ENCODE measurements at places on chromosomes 1 and 21. TPM values are rescaled to one million over a fixed set of nuclear protein-coding genes. Genes with fewer than 3 reads are reported as not detected.

Gene CCDC181
- 6.7 TPM for total RNA-seq

- no peak for DNase-seq
- H3K36me3 ChIP-seq = no peaks in the 10 kb centered on the region
- no peaks in the 10 kb centered on the region for H3K27me3 ChIP-seq
Observed at GRCh38 chr1:242242983-242243382, 244.1 kb upstream of the MAP1LC3C start.

DNA sequence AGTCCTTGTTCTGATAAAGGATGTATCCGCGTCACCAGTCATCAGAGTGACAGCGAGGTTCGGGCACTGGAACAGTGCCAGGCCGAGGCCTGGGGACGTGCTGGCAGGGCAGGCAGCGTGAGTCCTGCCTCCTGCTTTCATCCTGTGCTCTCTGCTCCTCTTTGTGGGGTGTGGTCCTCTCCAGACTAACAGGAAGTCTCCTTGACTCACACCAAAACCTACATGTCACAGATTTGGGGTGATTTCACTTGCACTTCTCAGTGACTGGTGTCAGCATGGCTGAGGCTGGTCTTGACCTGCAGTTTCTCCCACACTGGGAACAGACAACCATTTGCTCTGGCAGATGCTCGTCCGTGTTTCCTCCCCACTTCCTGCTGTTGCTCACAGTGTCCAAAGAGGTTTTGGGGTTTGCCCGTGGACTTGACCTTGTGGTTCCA lies 8.8 kb upstream of the NLRP3 start:
- no peaks in the 10 kb centered on the region for H3K36me3 ChIP-seq
- H3K27me3 ChIP-seq = no peaks in the 10 kb centered on the region
- no peak for DNase-seq
- peaks cover 2% of the 10 kb centered on the region for H3K4me1 ChIP-seq

- H3K27ac ChIP-seq = no peak overlapping the region
- H3K36me3 ChIP-seq = no peaks in the 10 kb centered on the region
- H3K27me3 ChIP-seq = no peaks in the 10 kb centered on the region
- no peaks in the 10 kb centered on the region for H3K4me1 ChIP-seq
- no peak for DNase-seq
- H3K4me3 ChIP-seq = no peak overlapping the region
Observed at GRCh38 chr1:80818211-80818610, 982.5 kb upstream of the ADGRL2 start.

- no peaks in the 10 kb centered on the region for H3K27me3 ChIP-seq
- H3K27ac ChIP-seq = no peak overlapping the region
- DNase-seq = no peak
- H3K4me3 ChIP-seq = no peak overlapping the region
- peaks cover 28% of the 10 kb centered on the region for H3K4me1 ChIP-seq
Observed at GRCh38 chr1:3662080-3662671, 9.9 kb downstream of the TP73 start.

Gene PYHIN1
- total RNA-seq = not detected

Gene PROK1
- not detected for total RNA-seq

- no peaks in the 10 kb centered on the region for H3K36me3 ChIP-seq
- DNase-seq = peak; percentile 29
- no peaks in the 10 kb centered on the region for H3K4me1 ChIP-seq
Observed at GRCh38 chr1:204377800-204378668, 18.3 kb upstream of the PLEKHA6 start.

DNA sequence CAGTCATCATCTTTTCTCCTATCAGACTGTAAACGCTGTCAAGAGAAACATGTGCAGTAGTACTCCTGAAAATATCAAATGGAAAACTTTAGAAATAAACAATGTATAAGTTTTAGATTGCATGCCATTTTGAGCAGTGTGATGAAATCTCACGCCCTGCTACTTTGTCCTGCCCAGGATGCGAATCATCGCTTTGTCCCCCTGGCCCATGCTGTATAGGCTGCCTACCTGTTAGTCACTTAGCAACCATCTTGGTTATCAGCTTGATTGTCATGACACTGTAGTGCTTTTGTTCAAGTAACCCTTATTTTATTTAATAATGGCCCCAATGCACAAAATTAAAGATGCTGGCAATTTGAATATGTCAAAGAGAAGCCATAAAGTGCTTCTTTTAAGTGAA lies 363.0 kb downstream of the ZP4 start:
- H3K4me3 ChIP-seq = no peak overlapping the region
- no peaks in the 10 kb centered on the region for H3K27me3 ChIP-seq
- no peak overlapping the region for H3K27ac ChIP-seq
- DNase-seq = no peak

- no peaks in the 10 kb centered on the region for H3K36me3 ChIP-seq
- H3K4me1 ChIP-seq = peaks cover 6% of the 10 kb centered on the region
- no peak overlapping the region for H3K4me3 ChIP-seq
- DNase-seq = no peak
- no peaks in the 10 kb centered on the region for H3K27me3 ChIP-seq
Observed at GRCh38 chr1:8797216-8797615, 20.2 kb downstream of the RERE start.

DNA sequence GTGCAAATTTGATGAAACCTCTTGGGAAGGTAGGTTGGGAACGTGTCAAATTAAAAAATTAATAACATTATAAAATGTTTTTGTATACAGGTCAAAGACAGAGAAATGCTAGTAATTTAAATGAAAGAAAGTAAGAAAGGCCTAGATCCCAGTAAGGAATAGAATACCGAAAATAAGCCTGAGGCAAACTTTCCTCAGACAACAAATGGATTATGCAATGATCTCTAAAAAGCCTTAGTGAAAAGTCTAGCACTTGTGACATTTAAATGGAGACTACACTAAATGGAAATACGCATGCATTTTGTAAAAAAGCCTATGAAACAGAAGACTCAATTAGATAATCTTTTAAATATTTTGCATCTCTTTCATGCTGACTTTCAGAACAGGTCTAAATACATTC lies 138.5 kb upstream of the ZNHIT6 start:
- H3K4me1 ChIP-seq = no peaks in the 10 kb centered on the region
- no peak for DNase-seq
- H3K4me3 ChIP-seq = no peak overlapping the region
- H3K36me3 ChIP-seq = no peaks in the 10 kb centered on the region
